ENCODE measurements at places on chromosomes 6 and 20.
A peak's percentile ranks its signal among the peaks of the same experiment; 100 is the strongest.

- no peak for DNase-seq
Measured at GRCh38 chr6:6417475-6417874, 97.0 kb upstream of the F13A1 start.

- no peak for DNase-seq
Measured at GRCh38 chr20:42191140-42191860, 573.1 kb upstream of the CHD6 start.

GRCh38 chr6:44856479-44856878, 469.0 kb downstream of the CDC5L start:
- DNase-seq, result no peak

DNA sequence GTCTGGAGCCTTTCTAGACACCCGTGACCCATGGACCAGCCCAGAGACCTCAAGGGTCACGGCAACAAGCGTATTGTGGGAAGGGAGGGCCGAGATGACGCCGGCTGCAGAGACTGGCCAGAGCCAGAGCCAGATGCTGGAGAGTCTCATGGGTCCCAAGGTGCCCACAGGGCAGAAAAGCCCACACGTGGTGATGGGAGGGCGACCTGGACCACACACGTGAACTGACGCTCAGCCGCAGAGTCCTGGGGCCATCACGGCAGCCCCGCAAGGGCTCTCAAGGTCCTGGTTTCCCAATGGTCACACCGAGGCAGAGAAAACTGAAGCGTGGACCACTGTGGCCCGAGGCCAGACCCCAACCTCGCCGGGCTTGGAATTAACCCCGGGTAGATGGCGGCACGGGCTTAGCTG, 92.6 kb downstream of the YTHDF1 start:
- no peak for DNase-seq

DNA sequence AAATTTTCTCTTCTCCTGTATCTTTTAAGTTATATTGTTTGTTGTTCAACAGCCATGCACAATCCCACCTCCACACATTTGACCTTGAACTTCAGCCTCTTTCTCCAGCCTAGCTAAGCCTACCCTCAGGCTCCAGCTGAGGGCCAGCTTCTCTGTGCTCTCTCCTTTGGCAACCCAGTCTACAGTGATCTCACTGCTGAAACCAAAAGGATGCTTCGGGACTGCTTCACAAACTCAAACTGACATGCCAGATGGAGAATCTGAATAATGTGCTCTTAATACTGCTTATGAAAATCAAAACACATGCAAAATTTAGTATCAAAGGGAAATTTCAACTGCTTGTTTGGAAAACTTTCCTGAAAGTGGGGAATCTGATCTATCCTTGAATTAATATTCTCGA, 16.1 kb upstream of the RIN2 start:
- DNase-seq, result no peak

- no peak for DNase-seq
Measured at GRCh38 chr6:91097364-91097763, 510.5 kb upstream of the MAP3K7 start.

- no peak for DNase-seq
Measured at GRCh38 chr6:2492686-2493523, 247.5 kb upstream of the GMDS start.

DNA sequence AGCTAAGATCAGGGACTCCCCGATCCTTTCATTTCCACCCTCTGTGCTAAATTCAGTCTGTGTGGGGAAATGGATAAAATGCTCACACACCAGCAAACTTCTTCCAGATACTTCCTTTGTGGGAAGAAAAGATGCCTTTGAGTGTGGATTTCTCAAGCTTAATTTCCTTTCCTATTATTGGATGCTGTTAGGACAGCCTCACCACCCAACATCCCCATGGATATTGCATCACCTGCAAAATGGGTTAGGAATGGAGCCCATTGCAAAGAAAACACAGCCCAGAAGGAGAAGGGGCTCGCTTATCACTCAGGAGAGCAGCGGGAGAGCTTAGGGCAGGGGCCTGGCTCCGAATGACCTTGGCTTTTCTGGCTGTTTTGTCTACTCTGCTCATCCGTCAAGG, 272.2 kb downstream of the CDC5L start:
- no peak for DNase-seq

DNA sequence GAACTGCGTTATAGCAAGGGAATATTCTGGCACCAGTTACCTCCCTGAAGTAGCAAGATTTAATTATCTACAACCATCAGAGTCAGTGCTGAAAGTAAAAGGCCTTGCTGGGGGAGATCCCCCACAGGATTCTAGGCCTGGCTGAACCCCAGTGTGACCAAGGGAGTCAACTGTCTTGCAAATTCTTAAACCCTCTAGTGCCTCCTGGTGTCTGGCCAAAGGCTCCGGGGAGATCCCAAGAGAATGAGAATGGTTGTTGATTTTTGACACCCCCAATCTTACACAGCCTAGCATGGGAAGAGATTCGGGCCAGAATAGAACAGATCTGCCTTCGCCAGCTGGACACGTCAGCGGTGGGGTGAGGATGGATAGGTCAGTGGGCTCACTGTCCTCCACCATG, 179.4 kb downstream of the ERMARD start:
- no peak for DNase-seq

DNA sequence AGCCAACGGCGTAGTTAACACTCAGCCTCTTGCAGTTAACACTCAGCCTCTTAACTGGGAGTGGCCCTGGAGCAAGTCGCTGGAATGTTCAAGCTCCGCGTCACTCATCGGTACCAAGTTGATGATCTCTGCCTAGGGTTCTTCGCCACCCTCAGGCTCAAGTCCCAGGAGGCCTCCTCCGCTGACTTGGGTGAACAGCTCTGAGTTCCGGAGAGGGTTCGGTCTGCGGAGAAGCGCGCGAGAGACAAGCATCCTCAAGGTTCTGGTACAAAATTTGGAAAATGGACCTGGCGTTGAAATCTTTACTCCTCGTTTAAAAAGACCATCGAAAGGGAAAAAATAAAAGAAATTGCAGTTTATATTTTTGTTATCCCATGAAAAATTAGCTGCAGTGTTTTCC, 876 bp upstream of the DSP start:
- no peak for DNase-seq

- DNase-seq, result no peak
Measured at GRCh38 chr20:20370094-20370575, 2.2 kb downstream of the INSM1 start.

GRCh38 chr6:971981-972640, 279.2 kb upstream of the EXOC2 start:
- DNase-seq, result no peak

GRCh38 chr6:152720974-152721373, 23.3 kb downstream of the MYCT1 start:
- no peak for DNase-seq

GRCh38 chr6:29016559-29017427, 11.7 kb upstream of the ZNF311 start:
- peak; percentile 82 for DNase-seq

DNA sequence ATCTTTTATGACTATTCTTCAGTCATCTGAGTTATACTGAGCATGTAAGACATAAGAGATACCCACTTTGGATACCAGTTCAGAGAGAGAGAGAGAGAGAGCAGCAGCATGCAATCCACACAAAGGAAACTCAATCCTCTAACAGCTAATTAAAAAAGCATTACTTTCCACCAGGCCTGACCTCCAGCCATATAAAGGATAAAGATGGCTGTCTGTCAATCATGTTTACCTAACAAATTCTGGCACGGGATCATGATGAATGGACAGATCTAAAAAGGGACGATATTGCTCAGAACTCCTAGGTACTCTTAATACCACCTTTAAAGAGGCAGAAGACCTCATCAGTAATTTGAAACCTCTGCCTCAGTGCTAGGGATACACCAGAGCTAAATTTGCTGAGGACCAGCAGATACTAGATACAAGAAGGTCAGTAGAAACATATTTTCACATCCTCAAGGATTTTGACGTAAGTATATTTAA, 159.2 kb downstream of the RPS12 start:
- DNase-seq, result no peak

- DNase-seq, result no peak
Measured at GRCh38 chr20:51540580-51540979, 1.9 kb downstream of the NFATC2 start.

- DNase-seq, result peak; percentile 65
Measured at GRCh38 chr6:36340618-36341454, 4.1 kb upstream of the BNIP5 start.

- DNase-seq, result peak; percentile 45
Measured at GRCh38 chr20:49979030-49979832, 3.5 kb upstream of the SNAI1 start.

DNA sequence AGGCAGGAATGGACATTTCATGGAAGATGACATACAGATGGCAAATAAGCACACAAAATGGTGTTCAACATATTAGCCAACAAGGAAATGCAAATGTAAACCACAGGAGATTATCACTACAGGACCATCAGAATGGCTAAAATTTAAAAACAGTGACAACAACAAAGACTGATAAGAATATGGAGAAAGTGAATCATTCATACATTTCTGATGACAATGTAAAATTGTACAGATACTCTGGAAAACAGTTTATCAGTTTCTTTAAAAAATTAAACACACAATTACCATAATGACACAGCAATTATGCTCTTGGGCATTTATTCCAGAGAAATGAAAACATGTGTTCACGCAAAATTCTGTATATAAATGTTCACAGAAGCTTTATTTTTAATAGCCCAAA, 105.8 kb upstream of the RUNX2 start:
- DNase-seq, result no peak

GRCh38 chr20:37282556-37282955, 6.9 kb upstream of the MANBAL start:
- no peak for DNase-seq

DNA sequence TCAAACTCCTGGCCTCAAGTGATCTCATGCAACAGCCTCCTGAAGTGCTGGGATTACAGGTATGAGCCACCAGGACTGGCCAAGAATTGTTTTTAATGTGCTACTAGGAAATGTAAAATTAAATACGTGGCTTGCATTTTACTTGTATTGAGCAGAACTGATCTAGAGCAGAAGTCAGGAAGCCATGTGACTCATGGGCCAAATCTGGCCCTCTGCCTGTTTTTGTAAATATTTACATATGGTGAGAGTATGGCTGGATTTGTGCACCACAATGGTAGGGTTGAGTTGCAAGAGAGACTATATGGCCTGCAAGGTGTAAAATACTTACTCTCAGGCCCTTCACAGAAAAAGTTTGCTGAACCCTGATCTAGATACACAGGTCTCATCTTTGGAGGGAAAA, 75.8 kb downstream of the LAMP5 start:
- no peak for DNase-seq

DNA sequence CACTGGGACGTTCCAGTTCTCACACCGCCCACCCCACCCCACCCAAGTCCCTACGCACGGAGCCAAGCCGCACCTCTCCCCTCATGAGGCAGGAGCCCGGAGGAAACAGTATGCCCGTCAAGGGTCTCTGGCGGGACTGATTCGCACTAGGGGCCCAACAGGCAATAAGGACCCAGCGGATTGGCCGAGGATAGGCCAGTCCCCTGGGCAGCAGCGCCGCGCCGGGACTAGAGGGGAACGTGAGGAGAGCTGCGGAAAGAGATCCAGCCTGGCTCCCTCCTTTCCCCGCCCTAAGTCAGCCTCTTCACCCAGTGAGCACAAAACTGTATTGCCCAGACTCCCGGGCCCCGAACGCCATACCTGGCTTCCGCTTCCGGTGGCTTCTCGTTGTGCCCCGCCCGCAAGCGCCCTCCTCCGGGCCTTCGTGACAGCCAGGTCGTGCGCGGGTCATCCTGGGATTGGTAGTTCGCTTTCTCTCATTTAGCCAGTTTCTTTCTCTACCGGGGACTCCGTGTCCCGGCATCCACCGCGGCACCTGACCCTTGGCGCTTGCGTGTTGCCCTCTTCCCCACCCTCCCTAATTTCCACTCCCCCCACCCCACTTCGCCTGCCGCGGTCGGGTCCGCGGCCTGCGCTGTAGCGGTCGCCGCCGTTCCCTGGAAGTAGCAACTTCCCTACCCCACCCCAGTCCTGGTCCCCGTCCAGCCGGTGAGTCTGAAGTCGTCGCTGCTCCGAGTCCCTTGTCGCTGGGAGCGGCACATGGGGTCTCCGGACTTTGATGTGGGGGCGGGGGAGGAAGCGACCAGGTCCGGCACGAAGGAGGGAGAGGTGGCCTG, at the start of gene CSNK2B:
Gene CSNK2B, plus strand, starts transcription at position 580 of the 836 bp plus-strand sequence. CDS start 752 bp downstream, outside the sequence.
- DNase-seq, result peak; percentile 99

- DNase-seq, result no peak
Measured at GRCh38 chr6:41996997-41997396, 53.3 kb upstream of the TAF8 start.

GRCh38 chr20:7879883-7880282, 60.4 kb downstream of the HAO1 start:
- DNase-seq, result no peak

- DNase-seq, result no peak
Measured at GRCh38 chr20:58713801-58714339, 21.3 kb downstream of the NPEPL1 start.

DNA sequence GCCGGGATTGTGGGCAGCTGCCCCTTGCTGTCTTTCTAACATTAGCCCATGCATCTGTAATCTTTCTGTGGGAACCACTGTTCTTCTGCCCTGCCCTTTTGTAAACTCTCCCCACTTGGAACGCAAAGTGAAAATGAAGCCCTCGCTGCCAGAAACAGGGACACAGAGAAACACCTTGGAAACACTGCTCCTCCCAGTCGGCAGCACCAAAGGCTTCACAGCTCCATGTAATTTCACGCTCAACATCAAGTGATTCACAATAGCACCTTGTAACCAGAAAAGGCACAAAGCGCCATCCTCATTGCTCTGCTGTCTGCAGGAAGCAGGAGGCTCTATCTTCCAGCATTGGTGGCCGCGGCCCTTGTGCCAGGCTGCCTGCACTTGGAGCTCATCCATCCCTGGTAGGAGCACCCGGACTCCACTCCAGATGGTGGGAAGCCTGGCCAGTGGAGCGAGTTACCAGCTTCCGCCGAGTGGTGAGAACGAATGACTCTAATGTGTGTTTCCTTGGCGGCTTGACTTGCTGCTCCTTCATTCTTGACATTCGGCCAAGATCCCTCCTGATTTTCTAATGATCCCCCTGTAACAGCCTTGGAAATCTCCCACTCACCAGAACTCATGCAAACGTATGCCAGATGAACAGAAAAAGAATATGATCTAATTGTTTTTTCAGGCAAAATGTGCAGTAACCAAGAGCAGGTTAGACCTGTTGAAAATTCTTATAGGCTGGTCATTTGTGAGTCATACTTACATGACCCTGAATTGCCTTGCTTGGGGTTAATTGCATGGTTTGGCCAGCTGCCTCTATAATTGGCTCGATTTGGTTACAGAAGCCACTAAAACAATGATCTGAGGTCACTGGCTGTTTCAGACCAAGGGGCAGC, 169.1 kb upstream of the CDYL start:
- DNase-seq, result no peak

DNA sequence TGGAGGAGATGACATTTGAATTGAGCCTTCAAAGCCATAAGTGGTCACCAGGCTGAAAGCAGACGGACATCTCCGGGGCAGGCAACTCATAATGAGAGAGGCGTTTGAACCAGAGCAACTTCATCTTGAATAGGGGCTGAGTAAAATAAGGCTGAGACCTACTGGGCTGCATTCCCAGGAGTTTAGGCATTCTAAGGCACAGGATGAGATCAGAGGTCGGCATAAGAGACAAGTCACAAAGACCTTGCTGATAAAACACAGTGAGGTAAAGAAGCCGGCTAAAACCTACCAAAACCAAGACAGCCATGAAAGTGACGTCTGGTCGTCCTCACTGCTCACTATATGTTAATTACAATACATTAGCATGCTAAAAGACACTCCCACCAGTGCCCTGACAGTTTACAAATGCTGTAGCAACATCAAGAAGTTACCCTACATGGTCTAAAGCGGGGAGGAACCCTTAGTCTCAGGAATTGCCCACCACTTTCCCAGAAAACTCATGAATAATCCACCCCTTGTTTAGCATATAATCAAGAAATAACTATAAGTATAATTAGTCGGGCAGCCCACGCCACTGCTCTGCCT, 194.7 kb upstream of the SOX4 start:
- DNase-seq, result no peak

- DNase-seq, result no peak
Measured at GRCh38 chr6:145784683-145785082, 29.9 kb downstream of the FBXO30 start.

All from stimulated activated CD4-positive, alpha-beta T cell treated with anti-CD3 and anti-CD28 coated beads, Interleukin-1b, Interleukin-23, amount 100 ng/mL, for 48 hours (primary cell).